NCI-H460 (cell line): ENCODE measurements at places on chromosomes 4 and X. TPM values are rescaled to one million over a fixed set of nuclear protein-coding genes. Genes with fewer than 3 reads are reported as not detected.

The TLR2 gene
- total RNA-seq, result 0.10 and 0.14 TPM in 2 replicates

The SNCA gene
- total RNA-seq, result 99.1 and 110 TPM in 2 replicates

The OGT gene
- total RNA-seq, result 274 and 379 TPM in 2 replicates

The PLS3 gene
- 95.0 and 104 TPM in 2 replicates for total RNA-seq

The NAP1L2 gene
- total RNA-seq, result 2.2 and 4.6 TPM in 2 replicates

The PRICKLE3 gene
- 11.0 and 13.3 TPM in 2 replicates for total RNA-seq

The GLOD5 gene
- not detected in 2 replicates for total RNA-seq
